ENCODE measurements at places on chromosomes 6 and 20. TPM values are rescaled to one million over a fixed set of nuclear protein-coding genes. Genes with fewer than 3 reads are reported as not detected.

Gene SLPI
- 0.71 TPM for polyA plus RNA-seq

DNA sequence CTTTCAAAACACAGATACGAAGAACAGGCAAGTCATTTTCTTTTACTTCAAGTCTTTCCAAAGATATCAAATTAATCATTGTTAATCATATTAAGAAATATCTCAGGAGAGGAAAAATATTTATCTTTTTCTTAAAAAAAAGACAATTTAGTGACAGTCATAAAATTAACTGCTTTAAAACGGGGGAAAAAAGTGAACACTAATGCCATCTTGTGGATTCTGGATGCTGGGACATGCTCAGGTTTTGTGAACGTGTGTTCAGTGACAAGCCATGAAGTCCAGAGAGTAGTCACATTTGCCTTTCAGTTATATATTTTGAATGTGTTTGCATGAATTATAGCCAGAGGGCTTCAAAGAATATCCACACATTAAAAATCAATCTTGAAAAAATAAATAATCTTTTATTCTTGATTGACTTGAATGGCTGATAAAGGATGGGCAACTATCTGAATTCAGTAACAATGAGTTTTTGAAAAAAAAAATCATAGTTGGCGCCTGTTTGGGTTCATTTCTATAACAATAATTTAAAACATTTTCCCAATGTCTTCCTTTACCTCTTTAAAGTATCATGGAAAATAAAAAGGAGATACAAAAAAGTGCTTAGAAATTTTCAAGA, 74.7 kb upstream of the NOX3 start:
- H3K27ac ChIP-seq = no peak overlapping the region
- H3K4me1 ChIP-seq = peaks cover 10% of the 10 kb centered on the region
- H3K36me3 ChIP-seq = no peaks in the 10 kb centered on the region
- DNase-seq = peak; percentile 11

- H3K4me1 ChIP-seq = peaks cover 10% of the 10 kb centered on the region
- no peaks in the 10 kb centered on the region for H3K36me3 ChIP-seq
- H3K27me3 ChIP-seq = no peaks in the 10 kb centered on the region
- no peak overlapping the region for H3K27ac ChIP-seq
- H3K4me3 ChIP-seq = no peak overlapping the region
These were observed 28.3 kb upstream of the KIF3B start for GRCh38 chr20:32249030-32249738.

GRCh38 chr6:98525860-98526259, 308.5 kb upstream of the POU3F2 start:
- H3K36me3 ChIP-seq = no peaks in the 10 kb centered on the region
- no peaks in the 10 kb centered on the region for H3K4me1 ChIP-seq
- no peaks in the 10 kb centered on the region for H3K27me3 ChIP-seq

Gene SOX18
- not detected for polyA plus RNA-seq

DNA sequence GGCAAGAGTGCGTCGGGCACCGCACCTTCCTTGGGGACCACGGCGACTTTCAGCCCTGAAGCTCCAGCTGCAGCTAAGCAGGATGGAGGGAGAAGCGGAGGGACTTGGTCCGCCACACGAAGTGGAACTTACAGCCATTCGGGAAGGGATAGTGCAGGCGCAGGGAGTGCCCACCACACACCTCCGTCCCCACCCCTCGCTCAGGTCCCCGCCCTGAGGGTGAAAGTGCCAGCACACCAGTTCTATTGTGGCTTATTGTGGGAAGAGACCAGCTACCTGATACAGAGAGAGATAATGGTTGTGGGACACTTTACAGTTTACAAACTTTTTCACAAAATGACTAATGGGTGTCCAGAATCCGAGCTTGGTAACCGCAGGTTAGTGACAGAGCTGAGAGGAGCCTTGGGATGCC, 76.1 kb downstream of the IRF4 start:
- no peak for DNase-seq
- H3K4me1 ChIP-seq = no peaks in the 10 kb centered on the region
- H3K36me3 ChIP-seq = no peaks in the 10 kb centered on the region
- H3K27ac ChIP-seq = no peak overlapping the region
- H3K4me3 ChIP-seq = no peak overlapping the region
- H3K27me3 ChIP-seq = no peaks in the 10 kb centered on the region

Data from CD14-positive monocyte (primary cell).